Stimulated activated CD4-positive, alpha-beta T cell treated with anti-CD3 and anti-CD28 coated beads, TNF-alpha, amount 100 ng/mL, for 1 hour (primary cell): ENCODE measurements at places on chromosomes 11 and 22.
A peak's percentile ranks its signal among the peaks of the same experiment; 100 is the strongest.

- no peak for DNase-seq
Observed at GRCh38 chr11:123451183-123451781, 21.2 kb downstream of the GRAMD1B start.

GRCh38 chr11:74072286-74072685, 63.4 kb upstream of the UCP3 start:
- DNase-seq, result no peak

DNA sequence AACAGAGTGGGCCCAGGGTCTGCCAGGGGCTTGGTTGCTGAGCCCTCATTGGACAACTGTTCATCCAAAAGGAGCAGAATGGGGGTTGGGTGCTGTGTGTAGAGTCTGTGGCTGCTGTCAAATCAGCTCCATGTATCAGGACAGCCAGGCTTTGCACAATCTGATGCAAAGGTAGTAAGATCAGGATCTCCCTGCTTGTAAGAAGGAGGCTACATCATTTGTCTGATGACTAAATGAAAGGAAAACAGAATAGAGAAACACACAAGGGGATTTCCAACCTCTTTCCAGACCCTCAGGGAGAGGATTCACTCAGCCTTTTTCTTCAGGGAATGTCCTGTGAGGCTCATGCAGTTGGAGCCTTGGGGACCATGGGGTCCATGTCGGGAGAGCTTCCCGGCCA, 7.2 kb downstream of the MICAL2 start:
- no peak for DNase-seq

- no peak for DNase-seq
Observed at GRCh38 chr11:11985954-11986949, 22.2 kb downstream of the DKK3 start.

GRCh38 chr22:36977401-36977861, 41.8 kb downstream of the TST start:
- DNase-seq, result peak; percentile 41

DNA sequence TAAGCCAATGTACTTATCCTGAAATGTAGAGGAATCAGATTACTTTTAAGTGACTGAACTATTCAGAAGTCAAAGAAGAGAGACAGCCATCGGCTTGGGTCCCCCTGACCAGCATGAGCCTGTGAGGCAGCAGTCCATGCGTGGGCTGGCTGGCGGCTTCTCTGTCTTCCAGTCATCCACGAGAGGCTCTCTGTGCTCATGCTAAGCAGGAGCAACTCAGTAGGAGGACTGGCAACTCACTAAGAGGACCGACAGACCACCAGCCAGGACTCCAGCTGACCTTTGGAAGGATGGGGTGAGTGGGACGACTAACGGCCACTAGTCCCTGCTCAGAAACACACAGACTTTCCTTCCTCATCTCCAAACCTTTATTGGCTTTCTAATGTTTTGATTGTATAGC, 43.6 kb downstream of the ARFGAP3 start:
- no peak for DNase-seq

DNA sequence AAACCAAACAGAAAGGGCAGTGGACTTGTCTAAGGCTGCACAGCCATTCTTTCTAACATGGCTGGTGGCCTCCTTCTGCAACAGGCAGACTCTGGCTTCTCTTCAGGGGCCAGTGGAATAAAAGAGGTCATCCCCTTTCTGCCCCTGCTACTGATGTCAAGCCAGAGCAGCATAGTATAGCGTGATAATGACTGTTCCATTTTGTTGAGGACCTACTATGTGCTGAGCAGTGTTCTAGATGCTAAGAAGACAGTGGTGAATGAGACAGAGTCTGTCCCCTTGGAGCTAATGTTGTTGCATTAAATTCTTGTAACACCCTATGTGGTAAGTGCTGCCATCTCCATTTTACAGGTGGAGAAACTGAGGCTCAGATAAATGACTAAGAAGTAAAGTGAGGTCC, 15.7 kb upstream of the SYT7 start:
- DNase-seq, result no peak
